WTC11 (cell line): ENCODE measurements at places on chromosomes 7 and 10. TPM values are rescaled to one million over a fixed set of nuclear protein-coding genes. Genes with fewer than 3 reads are reported as not detected.

DNA sequence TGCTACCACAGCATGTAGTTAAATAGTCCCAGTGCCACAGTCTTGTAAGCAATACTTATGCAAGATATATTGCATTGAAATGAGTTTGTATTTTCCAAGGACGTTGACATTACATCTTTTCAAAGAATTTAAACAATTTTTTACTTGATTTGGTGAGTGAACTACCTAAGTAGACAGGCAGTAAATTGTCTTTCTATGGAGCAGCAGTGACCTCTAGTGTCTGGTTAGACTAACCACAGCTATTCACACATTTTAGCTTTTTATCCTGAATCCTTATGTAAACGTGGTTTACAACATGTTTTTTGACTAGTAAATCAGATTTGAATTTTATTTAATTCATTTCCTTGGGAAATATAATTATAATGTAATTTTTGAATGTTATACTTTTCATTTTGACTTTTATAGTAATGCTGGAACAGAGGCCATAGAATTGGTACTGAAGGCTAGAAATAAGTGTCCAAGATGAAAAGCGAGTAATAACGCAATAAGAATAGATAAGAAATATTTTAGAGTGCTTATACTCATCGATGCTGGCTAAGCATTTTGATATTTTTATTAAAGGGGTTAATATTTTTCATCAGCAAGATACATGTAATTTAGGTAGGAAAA, 5.6 kb downstream of the LRRTM3 start:
- no peak for DNase-seq

- DNase-seq: no peak
Observed at GRCh38 chr10:59692113-59692512, 17.5 kb downstream of the SLC16A9 start.

GRCh38 chr7:134062460-134062859, 64.7 kb upstream of the LRGUK start:
- no peak for DNase-seq

ZFAND4 gene
- total RNA-seq: 18.3 to 18.4 TPM (median 18.3 TPM) in 3 replicates

GATAD1 gene
- total RNA-seq: 34.4 to 37.6 TPM (median 36.4 TPM) in 3 replicates

WNT2 gene
- total RNA-seq: not detected in 3 replicates
